NCI-H748 treated with DMSO at 0.1 percent for 48 hours (cell line): ENCODE measurements at places on chromosomes 5 and 9.

- DNase-seq: peak; percentile 24
Observed at GRCh38 chr5:143652108-143652700, 159.8 kb upstream of the HMHB1 start.

- DNase-seq: peak; percentile 54
Observed at GRCh38 chr9:101465326-101465915, 29.8 kb upstream of the ALDOB start.

DNA sequence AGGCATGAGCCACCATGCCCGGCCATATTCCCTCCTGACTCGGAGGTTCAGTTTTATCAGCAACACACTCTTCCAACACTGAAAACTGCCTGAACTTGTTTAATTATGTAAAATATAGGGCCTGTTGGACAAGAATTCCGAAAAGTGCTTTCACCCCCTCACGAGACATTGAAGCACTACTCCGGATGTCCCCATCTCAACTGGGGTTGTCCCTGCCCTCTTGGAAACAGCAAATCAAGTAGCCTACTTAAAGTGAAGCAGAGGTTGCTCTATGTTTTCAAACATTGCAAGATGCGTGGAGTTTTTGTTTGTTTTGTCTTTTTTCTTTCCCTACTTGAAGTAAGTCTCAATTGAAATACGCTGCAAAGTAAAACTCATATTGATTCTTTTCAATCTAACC lies 7.6 kb downstream of the PTGER4 start:
- no peak for DNase-seq

DNA sequence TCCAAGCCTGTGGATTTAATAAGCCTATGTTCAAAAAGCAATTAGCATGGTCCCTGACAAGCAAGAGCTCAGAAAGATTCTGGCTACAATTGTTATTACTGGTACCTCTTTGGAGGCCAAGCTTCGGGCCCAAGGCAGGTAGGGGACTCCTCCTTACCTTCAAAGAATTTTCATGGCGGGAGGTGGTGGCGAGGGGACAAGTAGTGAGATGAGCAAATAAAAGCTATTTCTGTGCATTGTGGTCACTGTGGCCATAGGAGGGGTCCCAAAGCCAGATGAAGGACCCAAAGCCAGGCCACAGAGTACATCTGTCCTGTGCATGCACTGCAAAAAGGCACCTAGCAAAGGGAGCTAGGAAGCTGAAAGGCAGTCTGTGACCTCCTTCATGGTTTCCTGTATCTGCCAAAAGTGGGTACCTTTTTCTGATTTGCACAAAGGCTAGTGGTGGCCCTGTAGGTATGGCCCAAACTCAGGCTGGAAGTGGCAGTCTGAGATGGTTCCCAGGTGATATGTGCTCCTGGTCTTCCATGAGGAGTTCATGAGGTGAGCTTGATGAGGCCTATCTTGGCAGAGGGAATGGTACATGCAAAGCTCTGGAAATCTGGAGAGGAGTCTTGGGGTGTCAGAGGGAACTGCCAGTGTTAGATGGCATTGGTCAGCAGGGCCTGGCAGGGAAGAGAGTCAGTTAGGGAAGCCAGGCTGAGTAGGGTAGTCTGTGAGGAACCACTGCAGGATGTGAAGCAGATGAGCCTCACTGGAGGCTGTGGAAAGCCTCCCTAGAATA lies 3.3 kb upstream of the CXXC5 start:
- no peak for DNase-seq

- DNase-seq: peak; percentile 47
Observed at GRCh38 chr5:144549580-144549979, 378.9 kb downstream of the KCTD16 start.

DNA sequence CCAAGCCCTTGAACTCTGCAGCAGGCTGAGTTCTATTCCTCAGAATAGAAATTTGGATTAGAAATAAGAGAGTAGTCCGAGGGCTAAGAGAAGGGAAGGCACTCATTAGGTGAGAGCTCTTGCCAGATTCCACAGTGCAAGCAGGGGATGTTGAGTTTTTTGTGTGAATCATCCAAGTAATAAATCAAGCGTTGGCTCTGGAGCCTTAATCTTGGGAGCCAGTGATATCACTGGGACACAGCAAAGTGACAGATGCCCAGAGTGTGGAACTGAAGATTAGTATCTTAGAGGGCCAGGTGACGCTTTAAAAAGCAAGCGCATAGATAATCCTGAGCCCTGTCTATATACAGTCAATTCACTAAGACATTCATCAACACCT lies 60.3 kb downstream of the FOXD1 start:
- DNase-seq: no peak

GRCh38 chr5:165928971-165929370 lies 2362.5 kb upstream of the WWC1 start:
- DNase-seq: no peak

GRCh38 chr9:102445906-102446305 lies 549.2 kb upstream of the CYLC2 start:
- DNase-seq: no peak
